Stimulated activated CD8-positive, alpha-beta memory T cell treated with anti-CD3 and anti-CD28 coated beads, Interleukin-15, amount 100 ng/mL, for 1 hour (primary cell): ENCODE measurements at places on chromosomes 11 and 22.

- DNase-seq = no peak
Observed at GRCh38 chr22:48616656-48617055, 1211.0 kb downstream of the BRD1 start.

DNA sequence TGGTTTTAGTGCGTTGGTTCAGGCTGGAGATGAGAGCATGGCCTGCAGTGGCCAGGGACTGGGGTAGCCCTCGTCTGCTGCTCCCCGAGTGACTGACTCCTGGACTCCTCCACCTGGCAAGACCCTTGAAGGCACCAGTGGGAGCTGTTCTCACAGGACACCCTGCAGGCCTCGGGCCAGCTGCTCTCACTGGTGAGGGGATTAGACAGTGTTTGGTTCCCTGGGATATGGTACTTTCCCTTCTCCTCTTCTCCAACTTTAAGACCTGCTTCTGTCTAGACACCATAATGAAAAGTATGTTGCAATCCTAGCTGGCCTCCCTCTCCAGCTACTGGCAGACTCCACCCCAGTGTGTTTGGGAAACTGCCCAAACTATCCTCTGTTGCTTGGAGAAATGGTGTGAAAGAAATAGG is 168.8 kb upstream of the CADM1 start:
- DNase-seq = no peak

DNA sequence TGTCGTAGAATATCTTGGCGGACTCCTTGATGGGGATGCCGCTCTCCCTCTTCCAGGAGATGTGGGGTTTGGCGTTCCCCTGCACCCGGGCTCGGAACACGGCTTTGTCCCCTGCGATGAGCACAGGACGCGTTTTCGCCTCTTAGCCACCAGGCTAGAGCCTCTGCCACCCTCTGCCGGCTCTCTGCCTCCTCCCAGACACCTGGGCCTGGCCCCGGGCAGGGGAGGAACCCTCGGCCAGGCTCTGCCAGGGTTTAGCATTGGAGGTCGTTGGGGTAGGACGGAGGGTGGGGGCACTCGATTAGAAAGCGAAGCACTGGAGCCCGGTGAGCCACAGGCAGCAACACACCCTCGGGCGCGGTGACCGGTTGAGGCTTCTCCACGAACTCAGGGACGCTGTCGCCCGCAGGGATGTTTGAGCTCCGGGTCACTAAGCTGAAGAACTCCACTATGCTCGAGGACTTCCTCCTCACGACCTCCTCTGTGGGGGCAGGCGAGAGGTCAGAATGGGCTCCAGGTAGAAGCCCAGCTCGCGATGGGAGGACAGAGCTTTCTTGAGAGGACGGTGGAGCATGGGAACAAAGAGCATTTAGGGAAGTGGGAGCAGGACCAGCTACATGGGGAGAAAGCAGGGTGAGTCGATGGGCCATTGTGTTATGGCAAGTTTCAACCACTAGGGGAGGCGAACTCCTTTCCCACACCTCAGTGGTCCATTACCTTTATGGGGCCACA is 4.3 kb downstream of the IGSF22 start:
- DNase-seq = peak; percentile 28

- DNase-seq = no peak
Observed at GRCh38 chr22:49858827-49859226, 5.2 kb downstream of the ZBED4 start.

GRCh38 chr11:6654281-6655019 is 1.2 kb downstream of the DCHS1 start:
- no peak for DNase-seq

GRCh38 chr11:33724644-33725035 is 11.6 kb downstream of the CD59 start:
- no peak for DNase-seq

- no peak for DNase-seq
Observed at GRCh38 chr11:47986742-47987141, 6.4 kb downstream of the PTPRJ start.

DNA sequence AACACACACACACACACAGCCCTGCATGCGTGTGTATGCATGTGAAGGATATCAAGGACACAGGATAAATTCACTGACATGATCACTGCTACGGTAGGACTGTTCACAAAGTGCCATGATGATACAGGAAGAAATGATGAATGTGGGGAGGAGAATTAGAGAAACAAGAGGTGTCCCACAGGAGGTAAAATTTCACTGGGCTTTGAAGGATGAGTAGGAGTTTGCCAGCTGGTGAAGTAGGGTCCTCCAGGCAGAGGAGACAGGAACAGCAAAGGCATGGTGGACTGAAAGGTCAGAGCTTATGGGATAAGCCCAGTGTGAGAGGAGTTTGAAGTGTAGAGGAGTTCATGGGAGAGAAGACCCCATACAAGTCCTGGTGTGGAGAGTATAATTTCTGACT is 18.6 kb downstream of the NECTIN1 start:
- DNase-seq = no peak
